ENCODE measurements at places on chromosomes 1 and 21.

- DNase-seq: peak; percentile 37
Measured at GRCh38 chr1:67685558-67686266, 711 bp downstream of the GADD45A start.

DNA sequence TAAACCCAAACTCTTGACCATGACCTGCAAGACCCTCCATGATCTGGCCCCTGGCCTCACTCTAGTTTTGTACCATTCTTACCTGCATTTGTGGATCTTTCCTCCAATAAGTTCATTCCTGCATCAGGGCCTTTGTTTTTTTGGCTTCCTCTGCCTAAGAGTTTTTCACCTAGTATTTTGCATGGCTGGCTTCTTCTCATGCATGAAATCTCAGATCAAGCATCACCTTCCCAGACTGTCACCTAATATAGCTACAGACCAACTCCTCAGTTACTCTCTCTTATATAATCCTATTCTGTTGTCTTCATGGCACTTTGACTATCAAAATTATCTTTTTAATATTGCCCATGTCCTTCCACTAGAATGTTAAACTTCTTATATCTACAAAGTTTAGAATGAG is 54.2 kb downstream of the BTBD8 start:
- no peak for DNase-seq

DNA sequence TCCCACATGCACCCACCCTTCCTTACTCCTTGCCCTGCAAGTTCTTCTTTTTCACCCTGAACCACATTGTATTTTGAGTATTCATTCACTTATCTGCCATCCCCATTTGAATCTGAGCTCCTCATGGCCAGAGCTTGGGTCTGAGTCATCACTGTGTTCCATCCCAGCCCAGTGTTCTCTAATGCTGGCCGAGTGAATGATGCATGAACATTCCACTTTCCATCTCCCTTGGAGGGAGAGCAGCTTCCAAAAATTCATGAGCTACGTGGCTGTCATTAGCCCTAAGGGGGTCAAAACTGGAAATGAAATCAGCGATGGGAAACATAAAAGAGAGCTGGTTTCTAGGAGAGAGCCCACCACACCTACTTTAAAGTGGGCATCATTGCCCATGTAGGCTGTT is 187.0 kb upstream of the USP24 start:
- no peak for DNase-seq

- no peak for DNase-seq
Measured at GRCh38 chr1:247857069-247857984, at the start of gene TRIM58. Gene TRIM58 (plus strand): TSS chr1:247857187. CDS start chr1:247857247, 60 bp downstream.
